IPS DF 19.7 (cell line): ENCODE measurements at places on chromosomes 5 and 9.

DNA sequence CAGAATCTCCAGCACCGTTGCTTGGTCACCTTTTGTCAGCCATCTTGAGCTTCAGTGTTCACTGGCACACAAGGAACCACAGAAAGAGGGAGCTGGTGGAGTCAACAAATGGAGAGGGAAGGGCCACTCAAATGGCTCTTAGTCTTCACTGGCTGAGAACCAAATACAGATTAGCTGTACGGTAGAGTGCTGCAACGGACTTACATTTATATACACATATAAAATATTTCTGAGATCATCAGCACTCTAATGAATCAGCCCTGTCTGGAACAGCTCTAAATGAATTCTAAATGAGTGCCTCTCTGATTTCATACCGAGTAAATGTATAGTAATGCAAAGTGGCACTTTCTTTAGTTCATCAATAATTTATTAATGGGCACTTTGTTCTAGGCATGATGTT lies 24.8 kb downstream of the KCTD16 start:
- no peak for DNase-seq

DNA sequence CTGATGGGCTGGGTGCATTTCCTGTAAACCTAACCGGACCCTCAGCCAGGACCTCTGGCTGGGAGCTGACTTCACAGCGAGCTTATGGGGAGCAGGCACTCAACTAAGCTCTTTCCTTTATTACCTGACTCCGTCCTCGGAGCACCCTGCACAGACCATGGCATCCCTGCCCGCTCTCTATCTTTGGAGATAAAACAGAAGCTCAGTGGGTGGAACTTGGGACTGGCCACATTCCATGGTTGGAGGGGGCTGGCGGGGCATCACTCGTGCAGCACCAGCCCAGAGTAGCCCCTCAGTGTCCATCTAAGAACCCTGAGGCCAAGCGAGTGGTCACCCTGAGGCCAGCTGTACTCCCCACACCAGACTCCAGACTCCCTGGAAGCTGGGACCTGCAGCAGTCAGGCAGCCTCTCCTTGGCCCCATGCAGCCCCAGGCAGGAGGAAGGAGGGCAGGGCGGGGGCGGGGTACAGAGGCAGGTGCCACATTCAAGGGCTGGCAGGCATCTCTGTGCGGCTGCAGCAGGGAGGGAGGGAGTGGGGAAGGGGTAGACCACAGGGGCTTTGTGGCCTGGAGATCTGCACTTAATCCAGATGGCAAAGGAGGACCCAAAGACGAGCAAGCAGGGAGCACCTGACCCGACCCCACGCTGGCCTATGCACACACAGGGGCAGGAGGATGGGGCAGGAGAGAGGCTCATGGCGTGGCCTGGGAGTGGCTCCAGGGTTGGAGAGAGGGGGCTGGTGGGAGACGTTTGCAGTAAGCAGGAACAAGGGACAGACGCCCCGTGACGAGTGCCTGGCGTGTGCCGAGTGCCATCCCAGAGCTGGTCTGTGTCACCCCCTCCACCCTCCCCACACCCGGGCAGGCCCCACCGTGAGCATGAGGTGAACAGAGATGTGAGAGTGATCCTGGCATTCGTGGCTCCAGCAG lies 26.1 kb downstream of the GLT6D1 start:
- DNase-seq = no peak

DNA sequence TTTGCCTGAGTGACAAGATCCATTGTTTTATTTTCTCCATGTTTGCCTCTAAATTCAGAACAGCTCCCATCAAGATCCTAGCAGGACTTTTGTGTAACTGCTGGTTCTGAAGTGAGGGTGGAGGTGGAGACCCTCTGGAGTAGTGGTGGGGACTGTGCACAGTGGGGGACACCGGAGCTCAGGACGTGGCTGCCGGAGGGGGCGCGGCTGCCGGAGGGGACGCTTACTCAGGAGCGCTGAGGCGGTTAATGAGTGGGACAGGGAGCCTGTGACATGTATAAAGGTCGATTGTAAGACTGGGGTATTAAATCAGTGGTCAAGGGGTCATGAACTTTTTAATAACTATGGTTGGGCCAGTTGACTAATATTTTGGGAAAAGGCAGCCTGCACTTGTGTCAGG lies 127.0 kb upstream of the CACNA1B start:
- DNase-seq = no peak

DNA sequence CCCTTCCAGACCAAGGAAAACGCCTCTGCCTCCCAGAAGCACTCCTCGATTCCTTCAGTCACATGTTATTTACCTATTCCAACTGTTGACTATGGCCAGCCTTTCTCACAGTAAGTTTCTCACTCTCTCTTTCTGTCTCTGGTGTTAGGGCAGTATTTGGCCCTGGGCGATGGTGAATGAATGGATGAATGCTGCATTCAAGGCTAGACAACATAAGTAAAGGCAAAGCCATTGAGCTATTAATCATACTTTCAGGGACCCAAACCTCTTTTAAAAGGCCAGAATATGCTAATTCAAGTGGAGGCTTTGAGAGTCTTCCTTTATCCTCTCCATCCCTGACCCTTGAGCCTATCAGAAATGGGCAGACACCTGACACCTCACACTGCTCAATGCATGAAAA lies 78.5 kb downstream of the SEC61B start:
- no peak for DNase-seq

DNA sequence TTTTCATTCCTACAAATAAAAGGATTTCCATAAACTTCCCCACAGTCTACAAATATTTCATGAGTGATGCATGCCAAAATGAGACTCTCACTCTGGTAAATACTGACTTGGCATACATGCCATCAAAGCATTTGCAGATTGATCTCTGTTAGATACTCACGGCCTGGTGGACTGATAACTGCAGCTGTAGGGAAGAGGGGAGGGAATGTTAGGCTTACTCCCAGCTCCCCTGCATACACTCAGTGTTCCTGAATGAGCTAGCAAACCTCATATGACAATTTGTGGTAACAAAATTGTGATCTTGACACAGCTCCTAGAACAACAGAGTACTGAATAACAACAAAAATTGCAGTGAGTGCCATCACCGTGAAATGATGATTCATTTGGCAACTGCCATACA lies 435.3 kb downstream of the NR2F1-AS1 start:
- DNase-seq = no peak

DNA sequence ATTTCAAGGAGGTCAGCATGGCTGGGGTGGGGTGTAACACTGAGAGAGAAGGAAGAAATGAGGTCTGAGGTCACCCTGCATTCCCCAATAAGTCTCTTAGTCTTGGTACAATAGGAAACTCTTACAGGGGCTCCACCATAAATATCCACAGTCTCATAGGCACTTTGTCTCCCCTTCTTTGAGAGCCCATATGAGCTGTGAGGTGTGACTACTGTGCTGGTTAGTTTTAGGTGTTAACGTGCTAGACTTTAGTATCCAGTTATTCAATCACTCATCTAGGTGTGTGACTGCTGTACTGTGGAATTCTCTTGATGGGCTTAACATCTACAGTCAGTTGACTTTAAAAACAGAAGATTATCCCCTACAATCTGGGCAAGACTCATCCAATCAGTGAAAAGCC lies 378.1 kb upstream of the RFX3 start:
- DNase-seq = no peak
